AG08396 (cell line): ENCODE measurements at places on chromosomes 1 and 21.
A peak's percentile ranks its signal among the peaks of the same experiment; 100 is the strongest.

DNA sequence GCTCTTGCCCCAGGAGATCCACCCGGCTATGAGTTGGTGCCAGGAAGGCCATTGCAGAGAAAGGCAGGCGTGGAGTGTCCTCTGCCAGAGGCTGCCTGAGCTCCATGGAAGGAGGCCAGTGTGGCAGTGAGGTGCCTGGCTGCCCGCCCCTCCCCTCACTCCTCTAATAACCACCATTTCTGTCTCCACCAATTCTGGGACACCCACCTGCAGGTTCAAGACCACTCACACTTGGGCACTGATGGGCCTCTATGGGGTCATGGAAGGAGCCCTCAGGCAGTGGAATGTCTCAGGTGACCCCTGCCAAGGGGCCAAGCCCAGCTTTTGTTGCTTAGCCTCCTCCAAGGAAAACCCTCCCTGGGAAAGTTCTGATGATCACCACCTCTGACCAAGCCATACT, 731.6 kb downstream of the MATN1 start:
- no peak for DNase-seq

GRCh38 chr1:96087719-96088118, 633.9 kb upstream of the PTBP2 start:
- DNase-seq, result no peak

- peak; percentile 61 for DNase-seq
These were observed 41.6 kb downstream of the LAMC2 start for GRCh38 chr1:183227422-183228346.

GRCh38 chr1:2539312-2539907, 9.3 kb upstream of the HES5 start:
- DNase-seq, result no peak

DNA sequence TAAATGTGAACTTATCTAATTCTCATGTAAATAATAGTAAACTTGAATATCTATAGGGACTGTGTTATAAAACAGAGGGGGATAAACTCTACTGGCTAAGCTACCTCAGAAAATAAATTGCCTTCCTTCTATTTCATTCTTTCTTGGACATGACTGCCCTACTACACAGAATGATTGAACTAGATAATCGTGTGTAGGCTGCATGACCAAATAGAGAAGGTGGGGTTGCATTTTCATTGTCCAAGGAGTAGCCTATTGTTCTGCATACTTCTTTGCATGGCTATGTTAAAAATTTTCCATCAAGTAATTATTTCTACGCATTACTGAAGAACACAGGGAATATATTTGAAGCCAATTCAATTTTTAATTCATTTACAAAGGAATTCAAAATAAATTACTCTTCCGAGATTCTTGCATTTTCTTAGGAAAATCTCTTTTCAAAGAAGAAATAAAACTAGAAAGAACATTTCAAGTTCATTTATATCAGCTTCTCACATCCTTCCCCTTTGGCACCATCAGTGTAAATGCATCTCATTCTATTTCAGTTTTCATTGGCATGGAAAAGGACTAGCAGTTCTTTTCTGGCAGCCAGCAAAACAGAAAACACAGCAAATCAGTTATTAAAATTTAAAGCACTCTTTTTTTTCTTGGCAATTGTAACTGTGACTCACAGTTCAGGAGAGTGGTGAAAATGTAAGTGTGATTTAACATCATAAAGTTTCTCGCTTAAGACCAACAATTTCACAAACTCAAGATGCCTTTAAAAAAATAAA, 714.7 kb downstream of the NCAM2 start:
- no peak for DNase-seq

DNA sequence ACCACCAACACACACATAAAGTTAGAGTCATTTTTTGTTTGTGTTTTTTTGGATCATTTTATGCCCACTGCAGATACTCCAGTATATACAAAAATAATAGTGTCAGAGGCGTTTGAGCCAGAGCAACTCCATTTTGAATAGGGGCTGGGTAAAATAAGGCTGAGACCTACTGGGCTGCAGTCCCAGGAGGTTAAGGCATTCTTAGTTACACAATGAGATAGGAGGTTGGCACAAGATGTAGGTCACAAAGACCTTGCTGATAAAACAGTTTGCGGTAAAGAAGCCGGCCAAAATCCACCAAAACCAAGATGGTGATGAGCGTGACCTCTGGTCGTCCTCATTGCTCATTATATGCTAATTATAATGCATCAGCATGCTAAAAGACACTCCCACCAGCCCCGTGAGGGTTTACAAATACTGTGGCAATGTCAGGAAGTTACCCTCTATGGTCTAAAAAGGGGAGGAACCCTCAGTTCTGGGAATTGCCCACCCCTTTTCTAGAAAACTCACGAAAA, 40.6 kb downstream of the GJA5 start:
- no peak for DNase-seq

GRCh38 chr1:38997034-38997900, 6.2 kb downstream of the AKIRIN1 start:
- DNase-seq, result no peak

DNA sequence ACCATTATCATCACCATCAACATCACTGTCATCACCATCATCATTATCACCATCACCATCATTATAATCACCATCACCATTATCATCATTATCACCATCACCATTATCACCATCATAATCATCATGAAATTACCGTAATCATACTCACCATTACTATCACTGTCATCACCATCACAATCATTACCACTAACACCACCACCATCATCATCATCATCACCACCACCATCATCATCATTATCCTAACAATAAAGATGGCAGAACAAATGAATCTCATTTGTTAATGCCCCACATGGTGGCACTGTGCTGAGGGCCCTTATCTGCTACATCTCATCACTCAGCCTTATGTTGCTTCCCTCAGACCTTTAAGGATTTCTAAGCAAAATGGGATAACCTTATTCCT, 9.4 kb upstream of the PLA2G2E start:
- DNase-seq, result no peak

DNA sequence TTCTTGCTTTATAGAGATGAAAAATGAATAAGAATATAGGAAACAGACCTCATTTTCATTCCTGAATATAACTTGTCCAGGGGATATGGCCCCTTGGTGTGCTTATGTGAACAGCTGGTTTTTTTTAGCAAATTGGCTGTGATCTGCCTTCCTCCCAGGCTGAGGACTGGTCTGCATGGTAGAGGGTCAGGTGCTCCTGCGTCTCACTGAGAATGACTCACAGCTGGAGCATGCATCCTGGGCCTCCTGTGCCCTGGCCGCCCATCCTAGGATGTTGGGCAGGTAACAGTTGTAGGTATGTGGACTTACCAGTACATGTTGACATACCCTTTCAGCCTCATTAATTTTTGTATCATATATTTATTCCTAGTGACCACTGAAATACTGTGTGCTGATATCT, 29.8 kb downstream of the AGT start:
- DNase-seq, result no peak

GRCh38 chr1:205535866-205536758, 31.6 kb downstream of the CDK18 start:
- DNase-seq, result no peak

- DNase-seq, result no peak
These were observed 6.1 kb downstream of the TNFSF18 start for GRCh38 chr1:173044656-173045055.

- DNase-seq, result no peak
These were observed 248.1 kb upstream of the DEPDC1 start for GRCh38 chr1:68745011-68745410.

DNA sequence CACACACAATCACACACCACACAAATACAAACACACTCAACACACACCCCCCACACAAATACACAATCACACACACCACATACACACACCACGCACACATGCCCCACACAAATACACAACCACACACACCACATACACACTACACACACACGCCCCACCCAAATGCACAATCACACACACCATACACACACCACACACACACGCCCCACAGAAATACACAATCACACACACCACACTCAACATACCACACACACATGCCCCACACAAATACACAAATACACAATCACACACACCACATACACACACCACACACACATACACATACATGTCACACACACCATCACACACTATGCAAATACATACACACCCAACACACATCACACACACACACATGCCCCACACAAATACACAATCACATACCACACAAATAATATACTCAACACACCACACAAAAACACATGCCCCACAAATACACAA, 50.2 kb downstream of the PRDM15 start:
- DNase-seq, result no peak

DNA sequence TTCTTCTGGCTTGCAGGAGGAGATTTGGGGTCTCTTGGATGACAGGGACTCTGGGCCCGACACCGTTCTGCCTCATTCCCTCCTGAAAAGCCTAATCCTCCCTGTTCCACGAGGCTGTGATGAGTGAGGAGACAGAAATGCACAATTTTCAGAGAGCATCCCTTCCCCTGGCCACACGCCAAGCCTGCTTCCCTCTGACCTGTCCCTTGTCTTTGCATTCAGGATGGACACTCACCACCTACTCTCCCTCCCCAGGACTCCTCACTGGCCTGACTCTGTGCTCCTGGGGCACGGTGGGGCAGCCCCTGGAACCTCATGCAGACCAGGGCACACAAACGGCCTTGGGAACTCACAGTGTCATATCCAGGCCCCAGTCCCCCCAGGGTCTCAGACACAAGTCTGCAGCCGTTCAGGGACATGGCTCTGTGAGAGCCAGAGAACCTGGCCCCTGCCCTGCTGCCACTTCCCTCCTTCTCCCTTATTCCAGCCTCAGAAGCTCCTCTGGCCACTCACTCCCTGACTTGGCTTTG, 3.5 kb upstream of the PRAMEF12 start:
- DNase-seq, result no peak

- no peak for DNase-seq
These were observed 21.3 kb upstream of the TLCD4 start for GRCh38 chr1:95095833-95096217.

GRCh38 chr1:22845398-22845935, 127.2 kb downstream of the LACTBL1 start:
- no peak for DNase-seq

GRCh38 chr1:212237651-212238050, 47.6 kb upstream of the PPP2R5A start:
- DNase-seq, result no peak
